ENCODE measurements at places on chromosomes 4 and X.

- DNase-seq, result peak; percentile 72
Measured at GRCh38 chrX:1222531-1223241, 10.2 kb upstream of the CRLF2 start.

DNA sequence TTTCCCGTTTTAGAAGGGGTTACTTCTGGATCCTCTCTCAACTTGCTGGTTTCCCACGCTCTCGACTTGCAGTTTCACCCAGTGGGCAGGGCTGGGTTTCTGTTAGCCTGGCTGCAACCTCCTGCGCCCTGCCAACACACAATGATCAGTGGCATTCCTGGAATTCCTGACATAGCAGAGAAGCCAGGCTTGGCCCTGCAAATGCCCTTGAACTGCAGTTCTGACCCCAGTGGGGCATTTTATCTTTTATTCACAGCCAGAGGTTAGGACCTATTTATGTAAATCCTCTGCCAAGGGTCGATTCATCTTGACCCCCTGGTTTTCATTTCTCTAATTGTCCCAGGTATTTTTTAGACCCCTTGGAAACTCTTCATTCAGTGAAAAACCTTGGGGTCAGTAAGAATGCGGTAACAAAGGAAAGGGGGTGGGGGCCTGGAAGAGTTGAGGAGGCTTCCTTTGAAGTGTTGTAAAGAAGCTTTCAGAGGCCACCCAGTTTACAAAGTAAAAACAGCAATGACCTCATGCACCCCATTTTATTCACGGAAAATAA lies 217.6 kb downstream of the ZNF674 start:
- no peak for DNase-seq

- no peak for DNase-seq
Measured at GRCh38 chr4:26842911-26843310, 17.7 kb upstream of the STIM2 start.

GRCh38 chrX:11756354-11757318 lies 1.4 kb upstream of the MSL3 start:
- peak; percentile 41 for DNase-seq

DNA sequence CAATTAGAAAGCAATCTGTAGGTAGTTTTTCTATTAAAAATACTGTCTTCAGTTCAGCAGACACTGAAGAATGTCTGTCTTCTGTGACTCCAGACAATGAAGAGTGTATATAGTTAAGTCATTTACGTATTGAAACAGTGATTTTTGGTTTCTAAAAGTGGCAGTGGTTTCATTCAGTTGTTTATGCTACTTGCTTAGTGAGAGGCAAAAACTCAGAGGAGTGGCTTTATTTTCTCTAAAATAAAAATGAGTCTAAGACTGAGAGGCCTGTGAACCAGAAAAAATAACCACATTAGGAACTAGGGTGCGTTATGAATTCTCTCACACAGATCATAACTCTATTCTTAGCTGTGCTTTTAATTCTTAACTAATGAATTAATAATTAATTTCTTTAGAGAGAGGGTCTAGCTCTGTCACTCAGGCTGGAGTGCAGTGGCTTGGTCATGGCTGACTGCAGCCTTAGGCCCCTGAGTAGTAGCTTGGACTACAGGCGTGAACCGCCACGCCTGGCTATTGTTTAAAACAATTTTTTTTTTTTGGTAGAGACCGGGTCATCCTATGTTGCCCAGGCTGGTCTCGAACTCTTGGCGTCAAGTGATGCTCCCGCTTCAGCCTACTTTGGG lies 31.4 kb downstream of the FREM3 start:
- no peak for DNase-seq

DNA sequence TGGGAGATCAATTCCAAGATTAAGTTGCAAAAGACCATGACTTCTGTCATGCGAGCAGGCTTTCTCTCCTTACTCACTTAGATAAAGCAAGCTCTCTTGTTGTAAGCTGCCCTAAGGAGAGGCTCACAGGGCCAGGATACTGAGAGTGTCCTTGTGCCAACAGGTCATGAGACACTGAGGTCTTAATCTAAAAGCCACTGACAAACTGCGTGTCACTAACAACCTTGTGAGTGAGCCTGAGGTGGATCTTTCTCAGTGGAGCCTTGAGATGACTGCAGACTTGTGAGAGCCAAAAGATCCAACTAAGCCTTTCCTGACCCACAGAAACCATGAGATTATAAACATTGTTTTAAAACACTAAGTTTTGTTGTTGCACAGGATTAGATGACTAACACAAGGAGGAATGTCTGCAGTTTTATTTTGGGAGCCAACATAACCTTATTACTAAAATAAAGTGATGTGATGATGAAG lies 170.5 kb downstream of the SLC39A8 start:
- peak; percentile 43 for DNase-seq

- DNase-seq, result no peak
Measured at GRCh38 chrX:69162361-69162865, 2.8 kb downstream of the PJA1 start.

DNA sequence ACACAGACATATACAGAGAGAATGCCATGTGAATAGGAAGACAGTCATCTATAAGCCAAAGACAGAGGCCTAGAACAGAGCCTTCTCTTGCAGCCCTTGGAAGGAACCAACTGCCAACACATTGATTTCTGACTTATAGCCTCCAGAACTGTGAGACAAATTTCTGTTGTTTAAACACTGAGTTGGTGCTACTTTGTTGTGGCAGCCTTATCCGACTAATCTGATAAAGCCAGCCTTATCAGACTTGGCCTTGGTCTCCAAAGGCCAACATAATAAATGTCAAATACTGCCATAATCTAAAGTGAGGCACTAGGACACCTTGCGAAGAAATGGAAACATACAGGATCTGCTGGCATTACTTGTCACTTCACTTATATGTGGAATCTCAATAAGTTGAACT lies 24.3 kb upstream of the PRDX4 start:
- DNase-seq, result no peak

DNA sequence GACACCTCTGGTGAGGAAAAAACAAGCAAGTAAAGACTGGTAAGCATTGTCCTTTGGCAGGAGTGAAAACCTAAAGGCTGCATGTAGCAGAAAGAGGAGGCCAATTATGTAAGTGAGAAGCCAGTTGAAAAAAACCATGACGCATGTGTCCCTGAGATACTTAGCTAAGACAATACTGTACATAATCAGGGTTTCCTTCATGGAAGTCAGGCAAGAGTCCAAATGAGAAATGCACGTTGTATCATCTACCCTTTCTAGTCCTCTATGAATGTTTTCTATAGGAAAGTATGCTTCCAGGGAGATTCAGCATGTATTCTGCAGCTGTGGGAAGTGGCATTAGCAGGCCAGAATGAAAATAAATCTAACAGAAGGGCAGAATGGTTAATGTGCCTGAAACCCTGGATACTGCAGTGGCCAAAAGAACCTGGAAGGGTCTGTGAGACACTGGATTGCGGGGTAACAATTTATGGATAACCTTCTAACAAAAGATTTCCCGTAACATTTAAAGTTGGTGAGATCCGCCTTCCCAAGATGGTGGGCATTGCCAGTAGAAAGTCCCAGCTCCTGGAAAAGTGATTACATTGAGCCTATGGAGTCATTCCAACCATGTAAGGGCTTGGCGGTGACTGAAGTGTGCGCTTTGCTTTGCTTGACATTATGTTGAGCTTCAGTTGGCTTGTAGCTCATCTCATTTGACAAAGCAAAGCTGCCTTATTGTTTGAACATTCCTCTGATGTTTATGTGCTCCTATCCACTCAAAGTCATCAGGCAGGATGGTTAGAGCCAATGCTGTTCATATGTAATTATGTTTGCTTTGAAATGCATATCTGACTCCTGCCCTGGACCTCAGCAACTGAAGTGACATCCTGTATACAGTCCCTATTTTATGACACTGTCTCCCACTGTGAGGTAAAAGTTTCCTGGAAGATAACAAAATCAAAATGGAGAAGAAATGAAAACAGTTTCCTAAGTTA lies 200.4 kb downstream of the ARHGAP24 start:
- DNase-seq, result no peak

DNA sequence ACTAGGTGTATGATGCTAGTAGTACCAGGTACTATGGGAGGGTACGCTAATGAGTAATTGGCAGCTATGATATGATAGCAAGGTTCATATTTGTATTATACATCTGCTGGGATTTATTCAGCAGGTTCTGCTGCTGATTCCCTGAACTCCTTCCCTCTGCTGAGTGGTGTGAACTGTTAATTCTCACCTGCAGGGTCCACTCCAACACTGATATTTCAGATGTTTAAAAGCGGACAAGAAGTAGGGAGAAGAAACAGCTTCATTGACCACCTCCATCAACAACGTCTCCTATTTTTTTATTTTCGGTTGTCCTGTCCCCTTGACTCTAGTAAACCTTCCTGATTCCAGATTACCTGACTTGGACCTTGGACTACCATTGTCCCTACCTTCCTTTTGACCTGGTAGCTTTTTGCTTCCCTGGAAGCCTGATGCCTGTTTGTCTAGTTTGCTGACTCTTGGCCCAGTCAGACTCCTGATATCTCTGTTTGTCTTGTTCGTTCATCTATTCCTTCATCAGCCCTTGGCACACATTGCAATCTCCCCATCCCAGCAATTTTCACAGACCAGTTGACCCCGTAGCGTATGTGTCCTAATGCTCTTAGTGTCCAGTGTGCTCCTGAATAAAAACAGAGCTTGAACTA lies 34.0 kb upstream of the RNF128 start:
- no peak for DNase-seq

DNA sequence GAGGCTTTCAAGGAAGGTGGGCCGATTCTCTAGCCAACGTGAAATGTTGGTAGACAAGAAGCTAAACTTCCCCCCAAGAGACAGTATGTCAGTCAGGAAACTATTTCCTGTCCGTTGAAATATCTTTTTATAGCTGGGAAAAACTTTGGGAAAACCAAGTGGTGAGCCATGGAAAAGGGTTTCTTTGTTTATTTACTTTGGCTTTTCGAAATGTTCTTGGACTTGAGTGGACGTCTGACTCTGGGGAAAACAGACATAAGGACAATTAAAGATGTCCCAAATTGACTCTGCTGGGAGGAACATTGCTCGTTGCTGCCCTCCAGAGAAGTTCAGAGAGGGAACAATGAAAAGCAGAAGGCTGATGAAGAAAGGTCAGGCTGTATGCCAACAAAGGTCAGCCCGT lies 295.4 kb downstream of the RAPGEF2 start:
- DNase-seq, result no peak
